ENCODE measurements at places on chromosomes 11 and 22. TPM values are rescaled to one million over a fixed set of nuclear protein-coding genes. Genes with fewer than 3 reads are reported as not detected.
A peak's percentile ranks its signal among the peaks of the same experiment; 100 is the strongest.

DNA sequence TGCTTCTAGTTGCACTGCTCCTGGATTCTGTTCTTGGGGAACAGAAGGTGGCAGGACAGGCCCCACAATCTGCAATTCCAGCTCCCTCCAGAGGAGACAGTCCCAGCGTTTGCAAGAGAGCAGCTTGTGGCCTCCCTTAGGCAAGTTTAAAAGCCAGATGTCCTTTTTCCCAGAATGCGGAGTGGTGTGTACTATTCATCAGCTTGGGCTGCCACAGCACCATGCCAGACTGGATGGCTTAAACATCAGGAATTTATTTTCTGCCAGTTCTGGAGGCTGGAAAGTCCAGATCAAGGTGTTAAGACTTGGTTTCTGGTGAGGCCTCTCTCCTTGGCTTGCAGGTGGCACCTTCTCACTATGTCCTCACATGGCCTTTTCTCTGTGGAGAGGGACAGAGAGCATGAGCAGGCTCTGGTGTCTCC, 11.7 kb downstream of the MIAT start:
- H3K36me3 ChIP-seq, result no peaks in the 10 kb centered on the region
- H3K27me3 ChIP-seq, result no peaks in the 10 kb centered on the region
- H3K27ac ChIP-seq, result no peak overlapping the region
- peak; percentile 54 for DNase-seq
- H3K4me1 ChIP-seq, result peaks cover 8% of the 10 kb centered on the region
- H3K4me3 ChIP-seq, result no peak overlapping the region

DNA sequence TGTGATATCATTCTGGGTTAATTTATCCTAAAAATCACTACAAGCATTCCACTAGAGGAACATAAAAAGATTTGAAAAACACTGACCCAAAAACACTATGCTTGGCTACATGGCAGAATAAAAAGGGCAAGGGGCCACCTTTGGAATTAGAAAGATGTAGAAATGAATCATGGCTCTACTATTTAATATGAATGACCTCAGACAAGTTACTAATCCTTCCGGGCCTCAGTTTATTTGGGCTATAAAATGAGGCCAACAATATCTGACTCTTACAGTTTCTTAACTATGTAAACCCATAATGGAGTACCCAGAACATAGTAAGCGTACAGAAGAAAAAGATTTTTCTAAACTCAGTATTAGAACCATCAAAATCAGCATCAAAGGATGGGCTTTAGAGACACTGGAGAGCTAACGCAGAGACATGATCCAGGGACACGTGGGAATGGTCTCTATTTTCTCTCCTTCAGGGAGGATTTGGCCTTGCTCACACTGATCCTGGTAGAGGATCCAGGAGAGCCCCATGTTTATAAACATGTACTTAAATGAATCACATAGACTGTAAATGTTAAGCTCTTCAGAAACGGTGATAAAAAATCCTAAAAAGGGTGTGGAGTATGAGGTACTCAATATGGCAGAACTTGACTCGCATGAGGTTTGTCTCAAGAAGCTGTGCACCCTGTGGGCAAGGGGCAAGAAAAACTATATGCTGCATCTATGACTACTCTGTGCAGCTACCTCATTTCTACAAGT, 288.4 kb upstream of the PITPNB start:
- H3K27ac ChIP-seq, result no peak overlapping the region
- H3K4me1 ChIP-seq, result peaks cover 6% of the 10 kb centered on the region
- H3K27me3 ChIP-seq, result no peaks in the 10 kb centered on the region
- no peak overlapping the region for H3K4me3 ChIP-seq

DNA sequence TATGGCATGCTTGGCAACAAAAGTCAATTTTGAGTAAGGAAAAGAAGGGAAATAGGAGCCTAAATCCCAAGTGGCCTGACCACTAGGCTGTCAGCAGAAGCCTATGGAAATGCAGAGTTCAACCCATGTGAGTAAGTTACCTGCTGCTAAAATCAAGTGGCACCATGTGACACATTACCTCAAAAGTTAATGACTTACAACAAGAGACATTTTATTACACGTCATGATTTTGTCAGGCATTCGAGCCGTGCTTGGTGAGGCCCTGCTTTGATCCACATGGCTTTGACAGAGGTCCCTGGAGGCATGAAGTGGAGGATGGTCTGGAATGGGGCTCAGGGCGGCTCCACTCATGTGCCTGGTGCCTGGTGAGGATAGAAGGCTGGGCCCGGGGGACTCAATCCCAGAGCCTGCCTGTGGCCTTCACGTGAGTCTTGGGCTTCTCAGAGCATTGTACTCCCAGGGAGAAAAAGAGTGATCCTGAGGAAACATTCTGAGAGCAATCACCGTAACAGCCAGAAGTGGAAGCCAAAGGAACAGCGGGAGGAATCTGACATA, 339.1 kb upstream of the B3GAT1 start:
- H3K4me3 ChIP-seq, result no peak overlapping the region
- DNase-seq, result no peak
- no peaks in the 10 kb centered on the region for H3K27me3 ChIP-seq
- no peak overlapping the region for H3K27ac ChIP-seq

SLC17A6 gene
- total RNA-seq, result not detected

- H3K27ac ChIP-seq, result no peak overlapping the region
- peaks cover 68% of the 10 kb centered on the region for H3K36me3 ChIP-seq
- no peaks in the 10 kb centered on the region for H3K4me1 ChIP-seq
Observed at GRCh38 chr22:19455585-19456370, 8.3 kb upstream of the C22orf39 start.

GRCh38 chr11:75677909-75678308, 9.1 kb upstream of the MAP6 start:
- H3K27ac ChIP-seq, result no peak overlapping the region
- H3K27me3 ChIP-seq, result peaks cover 30% of the 10 kb centered on the region
- H3K4me3 ChIP-seq, result no peak overlapping the region
- no peaks in the 10 kb centered on the region for H3K36me3 ChIP-seq
- no peak for DNase-seq
- H3K4me1 ChIP-seq, result no peaks in the 10 kb centered on the region

PLA2G3 gene
- 21.5 TPM for total RNA-seq

DENND5A gene
- total RNA-seq, result 69.7 TPM

DNA sequence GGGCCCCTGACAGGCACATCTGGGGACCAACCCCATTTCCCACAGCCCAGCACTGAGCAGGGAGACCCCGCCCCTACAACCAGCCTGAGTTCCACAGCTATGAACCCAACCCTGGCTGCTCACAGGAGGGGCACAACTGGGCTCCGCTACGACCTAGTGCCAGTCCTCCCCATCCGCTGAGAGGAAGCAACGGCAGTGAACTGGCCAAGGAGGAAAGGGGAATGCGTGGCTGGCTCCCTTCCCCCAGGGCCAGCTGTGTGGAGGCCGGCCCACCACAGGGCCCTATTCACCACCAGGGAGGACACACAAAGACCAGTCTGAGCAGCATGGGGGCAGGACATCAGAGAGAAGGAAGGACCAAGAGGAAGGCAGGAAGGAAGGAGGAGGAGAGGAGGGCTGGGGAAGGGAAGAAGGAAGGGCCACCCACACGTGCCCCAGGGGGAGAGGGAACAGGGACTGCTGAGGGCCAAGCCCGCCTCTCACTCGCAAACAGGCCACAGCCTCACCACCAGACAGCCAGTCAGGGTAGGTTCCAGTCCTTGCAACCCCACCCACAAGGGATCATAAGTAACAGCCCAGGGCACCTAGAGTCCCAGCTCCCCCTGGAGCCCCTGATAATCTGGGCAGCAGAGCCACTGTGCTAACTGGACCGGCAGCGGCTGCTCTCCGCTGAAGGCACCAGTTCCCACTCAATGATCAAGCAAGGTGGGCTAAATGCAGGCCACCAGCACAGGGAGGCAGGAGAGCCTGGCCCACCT, 8.5 kb upstream of the GAL3ST1 start:
- no peaks in the 10 kb centered on the region for H3K4me1 ChIP-seq
- no peaks in the 10 kb centered on the region for H3K27me3 ChIP-seq
- H3K4me3 ChIP-seq, result no peak overlapping the region

- no peak overlapping the region for H3K27ac ChIP-seq
- peaks cover under 1% of the 10 kb centered on the region for H3K4me1 ChIP-seq
- no peaks in the 10 kb centered on the region for H3K36me3 ChIP-seq
- no peak for DNase-seq
Observed at GRCh38 chr11:125370561-125371389, 125.3 kb downstream of the FEZ1 start.

MS4A3 gene
- not detected for total RNA-seq

PRDX5 gene
- 206 TPM for total RNA-seq

GRCh38 chr11:11731311-11732083, 109.7 kb upstream of the GALNT18 start:
- no peak overlapping the region for H3K4me3 ChIP-seq
- no peaks in the 10 kb centered on the region for H3K36me3 ChIP-seq
- peaks cover 4% of the 10 kb centered on the region for H3K27me3 ChIP-seq

GRCh38 chr22:20182365-20182764, 31.5 kb upstream of the CCDC188 start:
- no peaks in the 10 kb centered on the region for H3K36me3 ChIP-seq
- H3K27ac ChIP-seq, result no peak overlapping the region
- H3K27me3 ChIP-seq, result no peaks in the 10 kb centered on the region
- H3K4me1 ChIP-seq, result no peaks in the 10 kb centered on the region

DNA sequence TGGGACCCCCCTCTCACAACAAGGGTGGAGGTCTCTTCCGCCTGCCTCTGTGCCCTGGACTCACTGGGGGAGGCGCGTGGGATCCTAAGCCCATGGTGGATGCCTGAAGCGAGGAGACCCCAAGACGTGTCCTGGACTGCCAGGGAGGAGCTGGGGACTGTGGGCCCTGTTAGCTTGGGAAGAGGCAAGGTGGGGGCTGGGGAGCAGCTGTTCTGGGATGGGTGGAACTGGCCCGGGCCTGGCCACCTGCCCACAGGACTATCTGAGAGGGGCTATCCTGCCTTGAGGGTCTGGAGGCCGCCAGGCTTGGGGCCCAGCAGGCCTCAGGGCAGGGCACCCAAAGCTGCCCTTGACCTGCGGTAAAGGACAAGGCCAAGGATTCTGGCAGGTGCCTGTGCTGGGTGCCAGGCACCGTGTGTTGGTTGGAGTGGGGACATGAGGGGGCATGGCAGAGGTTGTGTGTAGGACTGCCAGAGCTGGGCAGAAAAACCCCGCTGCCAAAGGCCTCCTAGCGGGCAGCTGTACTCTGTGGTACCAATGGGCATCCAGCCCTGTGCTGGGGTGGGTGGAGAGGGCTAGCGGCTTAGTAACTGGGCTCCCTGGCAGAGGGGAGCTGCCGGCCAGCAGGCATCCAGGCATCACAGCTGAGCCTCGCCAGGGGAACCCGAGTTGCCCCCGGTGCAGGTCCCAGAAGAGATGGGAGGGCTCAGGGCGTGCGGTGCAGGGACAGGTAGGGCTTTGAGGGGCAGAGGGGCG, 670 bp downstream of the LSP1 start:
- DNase-seq, result no peak
- H3K27ac ChIP-seq, result no peak overlapping the region
- no peak overlapping the region for H3K4me3 ChIP-seq
- no peaks in the 10 kb centered on the region for H3K27me3 ChIP-seq
- no peaks in the 10 kb centered on the region for H3K36me3 ChIP-seq
- no peaks in the 10 kb centered on the region for H3K4me1 ChIP-seq

DNA sequence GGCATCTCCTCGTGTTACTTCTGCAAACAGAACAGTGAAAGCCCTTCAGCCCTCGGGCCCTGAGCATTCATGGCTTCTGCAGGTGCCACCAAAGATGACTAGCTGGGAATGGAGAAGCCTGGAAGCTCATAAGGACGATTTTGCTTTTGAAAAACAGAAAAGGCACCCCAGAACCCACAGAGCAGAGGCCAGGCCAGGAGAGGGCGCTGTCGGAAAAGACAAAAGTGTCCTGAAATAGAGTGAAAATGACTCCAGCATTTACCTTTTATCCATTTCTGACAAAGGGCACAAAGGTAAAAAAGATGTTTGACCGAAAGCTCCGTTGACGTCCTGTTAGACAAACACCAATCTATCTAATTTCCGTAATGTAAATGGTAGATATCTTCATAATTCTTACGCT, 37.6 kb downstream of the ZNF195 start:
- H3K4me1 ChIP-seq, result no peaks in the 10 kb centered on the region
- peak; percentile 67 for DNase-seq
- H3K36me3 ChIP-seq, result no peaks in the 10 kb centered on the region

GRCh38 chr11:102850973-102851745, 7.8 kb upstream of the MMP3 start:
- no peaks in the 10 kb centered on the region for H3K36me3 ChIP-seq
- peaks cover 12% of the 10 kb centered on the region for H3K4me1 ChIP-seq
- no peak for DNase-seq
- no peaks in the 10 kb centered on the region for H3K27me3 ChIP-seq
- no peak overlapping the region for H3K27ac ChIP-seq

DNA sequence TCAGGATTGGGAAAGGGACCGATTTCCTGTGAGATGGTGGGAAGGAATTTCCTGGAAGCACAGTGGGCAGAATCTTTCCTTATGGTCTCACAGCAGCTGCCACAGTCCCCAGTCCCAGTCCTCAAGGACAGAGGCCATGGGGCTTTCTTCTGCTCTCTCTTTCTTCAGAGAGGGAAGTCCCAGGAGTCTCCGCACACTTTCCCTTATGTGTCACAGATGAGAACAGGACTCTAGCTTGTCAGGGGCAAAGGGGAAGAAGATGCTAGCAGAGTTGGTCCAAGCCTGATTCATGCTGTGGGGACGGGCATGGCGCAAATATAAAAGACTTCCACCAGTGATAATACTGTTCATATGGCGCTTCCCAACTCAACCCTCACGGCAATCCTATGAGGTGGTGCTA, 7.5 kb upstream of the PPFIA1 start:
- DNase-seq, result no peak
- no peaks in the 10 kb centered on the region for H3K36me3 ChIP-seq
- no peak overlapping the region for H3K27ac ChIP-seq

DNA sequence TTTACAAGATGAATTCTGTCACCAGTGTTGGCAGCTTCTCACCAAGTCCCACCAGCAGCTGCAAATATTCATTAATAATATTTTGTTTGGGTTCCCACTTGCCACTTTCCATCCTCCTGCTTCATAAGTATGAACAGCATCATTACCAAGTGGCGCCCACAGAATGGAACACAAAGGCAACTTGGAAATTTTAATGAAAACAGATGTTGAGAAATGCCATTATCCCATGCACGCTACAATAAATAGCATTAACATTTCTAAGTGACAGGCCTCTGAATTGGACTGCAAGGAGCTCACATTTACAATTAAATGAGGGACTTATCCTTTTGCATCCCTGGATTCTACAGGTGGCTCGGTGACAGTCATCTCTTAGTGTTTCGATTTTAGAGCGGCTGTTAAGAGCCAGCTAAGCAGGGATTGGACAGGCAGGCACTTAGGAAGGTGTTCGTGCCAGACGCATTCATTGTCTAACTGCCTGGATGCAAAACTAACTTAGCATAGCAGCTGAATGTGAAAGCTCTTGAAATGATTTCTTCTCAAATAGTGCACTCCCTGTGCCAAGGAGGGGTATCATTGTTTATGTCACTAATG, 170.3 kb downstream of the KIRREL3 start:
- no peak overlapping the region for H3K27ac ChIP-seq
- H3K36me3 ChIP-seq, result no peaks in the 10 kb centered on the region
- no peak overlapping the region for H3K4me3 ChIP-seq
- DNase-seq, result no peak

PRODH gene
- 10.9 TPM for total RNA-seq

DNA sequence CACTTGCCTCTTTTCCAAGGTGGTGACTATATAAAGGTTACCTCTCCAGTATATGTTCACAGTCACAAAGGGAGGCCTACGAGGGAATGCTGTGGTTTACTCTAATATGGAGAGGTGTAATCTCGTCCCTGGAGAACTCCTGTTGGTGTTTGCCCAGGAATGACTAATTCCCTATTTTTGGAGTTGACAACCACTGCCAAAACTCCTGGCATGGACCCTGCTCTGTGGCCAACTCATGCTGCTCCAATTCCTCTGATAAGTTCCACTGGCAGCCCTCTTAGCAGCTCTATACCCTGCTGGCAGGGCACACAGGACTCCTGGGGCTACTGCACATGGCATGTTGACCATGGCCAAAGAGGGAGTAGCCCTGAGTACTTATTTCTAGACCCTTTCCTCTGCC, 418.7 kb upstream of the ANO5 start:
- H3K36me3 ChIP-seq, result no peaks in the 10 kb centered on the region
- H3K4me3 ChIP-seq, result no peak overlapping the region
- DNase-seq, result no peak
- no peaks in the 10 kb centered on the region for H3K4me1 ChIP-seq
- no peak overlapping the region for H3K27ac ChIP-seq
- H3K27me3 ChIP-seq, result no peaks in the 10 kb centered on the region

All from A673 (cell line).